ENCODE measurements at places on chromosomes 7 and 10.

GRCh38 chr10:3136763-3137611 lies 35.6 kb downstream of the PITRM1 start:
- peak; percentile 30 for DNase-seq

GRCh38 chr7:18671176-18671575 lies 175.6 kb downstream of the HDAC9 start:
- DNase-seq = no peak

GRCh38 chr7:1810521-1810920 lies 140.4 kb downstream of the ELFN1 start:
- no peak for DNase-seq

DNA sequence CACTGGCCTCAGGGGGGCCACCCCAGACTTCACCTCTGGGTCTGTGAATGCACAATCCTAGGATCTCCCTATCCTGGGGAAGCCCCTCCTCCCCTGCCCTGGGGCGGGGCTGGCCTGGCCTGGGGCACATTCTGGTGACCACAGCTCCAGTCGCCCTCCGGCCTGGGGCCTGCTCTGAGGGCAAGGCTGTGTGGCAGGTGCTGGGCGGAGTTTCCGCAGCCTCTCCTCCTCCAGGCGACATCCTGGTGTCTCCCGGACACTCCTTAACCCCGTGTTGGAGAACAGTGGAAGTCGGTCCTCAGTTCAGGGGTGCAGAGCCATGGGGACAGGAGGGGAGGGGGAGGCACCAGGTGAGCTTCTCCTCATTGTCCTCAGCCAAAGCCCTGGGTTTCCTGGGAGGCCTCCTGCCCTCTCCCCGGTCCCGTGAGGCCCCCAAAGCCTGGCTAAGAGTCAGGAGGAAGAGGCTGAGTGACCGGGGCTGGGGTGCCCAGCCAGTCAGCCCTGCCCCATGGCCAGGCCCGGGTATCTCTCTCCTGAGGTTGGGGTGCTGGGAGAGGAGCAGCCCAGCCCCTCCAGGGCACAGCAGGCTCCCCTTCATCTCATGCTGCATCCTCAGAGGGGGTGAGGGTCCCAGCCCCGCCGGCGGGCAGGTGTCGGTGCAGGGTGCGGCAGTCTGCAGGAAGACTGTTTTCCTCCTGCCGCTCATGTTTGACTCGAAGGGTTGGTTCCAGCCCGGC lies 22.6 kb downstream of the UNCX start:
- DNase-seq = no peak

Measured in activated T-cell treated with anti-CD3 and anti-CD28 coated beads, Interleukin-2, amount 50 U/mL, for 24 hours (primary cell).